ENCODE measurements at places on chromosomes 2 and 18. TPM values are rescaled to one million over a fixed set of nuclear protein-coding genes. Genes with fewer than 3 reads are reported as not detected.

Gene MYCN
- not detected for total RNA-seq

Gene CDCA7
- total RNA-seq = 25.9 TPM

Gene UGT1A9
- total RNA-seq = not detected

Gene SLC23A3
- total RNA-seq = 2.6 TPM

Gene SERPINB13
- not detected for total RNA-seq

Gene EHBP1
- 23.1 TPM for total RNA-seq

Gene RFTN2
- not detected for total RNA-seq

Gene ICOS
- total RNA-seq = 87.2 TPM

Gene SCN9A
- not detected for total RNA-seq

Gene RPL37A
- total RNA-seq = 3,637 TPM

Gene RUFY4
- total RNA-seq = not detected

GRCh38 chr2:36290306-36290856 is 65.2 kb upstream of the CRIM1 start:
- DNase-seq = no peak

- DNase-seq = no peak
These were observed 1.7 kb downstream of the CYTIP start for GRCh38 chr2:157442191-157442590.

GRCh38 chr2:106095478-106096298 is 98.4 kb downstream of the UXS1 start:
- peak; percentile 86 for DNase-seq

- DNase-seq = no peak
These were observed 1.7 kb downstream of the RTN4 start for GRCh38 chr2:55048508-55049042.

- DNase-seq = no peak
These were observed 1119.7 kb upstream of the CNTNAP5 start for GRCh38 chr2:122905431-122905830.

GRCh38 chr2:167856190-167856589 is 391.2 kb downstream of the STK39 start:
- no peak for DNase-seq

DNA sequence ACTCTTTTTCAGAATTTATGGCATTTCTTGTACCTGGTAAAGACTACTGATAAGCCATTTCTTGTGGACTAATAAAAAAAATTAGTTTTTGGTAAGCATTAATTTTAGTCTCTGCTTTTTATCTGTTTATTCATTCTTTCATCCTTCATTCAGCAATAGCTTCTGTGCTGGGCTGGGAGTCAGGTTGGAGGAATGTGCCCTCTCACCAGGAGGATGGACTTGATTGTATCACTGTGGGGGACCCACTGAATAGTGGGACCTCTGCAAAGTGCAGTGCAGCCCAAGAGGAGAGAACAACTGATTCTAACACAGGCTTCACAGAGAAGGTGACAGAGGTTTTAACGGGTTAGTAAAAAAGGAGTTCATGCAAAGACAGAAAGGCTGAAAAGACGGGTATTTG is 39.1 kb downstream of the CDC42EP3 start:
- no peak for DNase-seq

- DNase-seq = no peak
These were observed 75.7 kb downstream of the RNF152 start for GRCh38 chr18:61817086-61817485.

- DNase-seq = no peak
These were observed 53.0 kb downstream of the CDCA7 start for GRCh38 chr2:173407646-173408045.

- DNase-seq = no peak
These were observed 15.5 kb upstream of the ST8SIA5 start for GRCh38 chr18:46772357-46772756.

DNA sequence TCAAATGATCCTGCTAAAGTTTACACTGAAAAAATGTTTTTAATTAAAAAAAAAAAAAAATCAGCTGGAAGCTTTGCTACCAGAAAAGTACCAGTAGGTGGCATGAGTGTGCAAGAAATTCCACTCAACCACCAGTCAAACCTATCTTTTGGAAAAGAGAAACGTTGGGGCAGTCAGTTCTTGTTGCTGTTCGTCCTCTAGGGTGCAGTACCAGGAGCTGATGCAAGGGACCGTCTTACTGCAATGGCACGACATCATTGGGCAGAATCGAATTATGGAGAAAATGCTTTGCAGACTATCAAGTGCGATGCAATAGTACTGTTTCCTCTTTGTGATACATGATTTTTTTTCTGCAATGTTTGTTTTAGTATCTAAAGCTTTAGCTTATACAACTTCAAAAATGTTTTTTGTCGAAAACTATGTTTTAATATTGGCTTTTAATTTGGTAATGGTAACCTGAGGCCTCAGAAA is 18.3 kb downstream of the YPEL5 start:
- peak; percentile 43 for DNase-seq
